Left forelimb (tissue), 1 donor: ENCODE measurements at places on chromosomes 3 and 15.

- DNase-seq = no peak
Measured at GRCh38 chr3:71951361-71951760, 166.4 kb upstream of the PROK2 start.

GRCh38 chr3:63807961-63808565, 11.0 kb upstream of the C3orf49 start:
- DNase-seq = no peak

GRCh38 chr3:113654851-113655250, 41.6 kb downstream of the USF3 start:
- no peak for DNase-seq

- DNase-seq = no peak
Measured at GRCh38 chr15:49438962-49439631, 16.1 kb downstream of the FGF7 start.

DNA sequence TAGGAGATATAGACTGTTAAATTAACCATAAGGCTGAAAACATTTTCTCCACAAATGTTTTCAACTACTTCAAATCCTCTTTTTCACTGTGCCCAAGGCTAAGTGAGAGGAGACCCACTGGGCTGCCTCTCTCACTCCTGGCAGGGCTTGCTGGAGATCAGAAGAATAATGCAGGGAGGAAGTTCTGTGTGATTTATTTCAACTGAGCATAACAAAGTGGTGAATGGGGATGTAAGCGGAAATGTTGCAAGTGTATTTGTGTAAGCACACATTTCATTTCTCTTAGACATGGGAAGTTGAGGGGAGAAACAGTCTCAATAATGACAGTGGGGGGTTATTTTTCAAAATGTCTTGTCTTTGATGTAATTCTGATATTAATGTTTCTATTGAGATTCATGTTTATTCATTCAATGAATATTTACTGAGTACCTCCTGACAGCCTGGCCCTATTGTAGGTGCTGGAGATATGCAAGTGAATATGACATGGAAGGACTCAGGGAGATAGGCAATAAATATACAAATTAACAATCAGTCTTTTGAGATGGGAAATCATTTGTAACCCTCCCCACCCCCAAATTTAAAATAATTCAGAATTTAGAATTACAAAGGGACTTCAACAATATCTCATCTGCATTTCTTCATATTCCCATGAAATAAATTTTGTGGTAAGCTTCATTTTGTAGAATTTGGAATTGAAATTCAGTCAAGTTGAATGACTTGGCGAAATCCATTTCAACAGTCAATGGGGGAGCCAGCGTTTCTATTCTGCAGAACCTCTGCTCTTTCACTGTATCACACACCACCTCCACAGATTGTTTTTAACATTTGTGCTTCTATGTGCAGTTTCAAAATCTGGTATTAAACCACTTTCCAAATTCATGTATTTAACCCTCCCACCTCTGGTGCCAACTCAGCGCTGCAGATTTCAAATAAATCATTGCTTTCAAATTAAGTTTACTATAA, 247.2 kb downstream of the SLC9A9 start:
- no peak for DNase-seq

- no peak for DNase-seq
Measured at GRCh38 chr3:125098611-125099291, 43.0 kb upstream of the HEG1 start.
